NCI-H2029 treated with DMSO at 0.1 percent for 48 hours (cell line): ENCODE measurements at places on chromosomes 11 and 22.

GRCh38 chr11:45856044-45856468, 8.8 kb downstream of the CRY2 start:
- DNase-seq, result no peak

DNA sequence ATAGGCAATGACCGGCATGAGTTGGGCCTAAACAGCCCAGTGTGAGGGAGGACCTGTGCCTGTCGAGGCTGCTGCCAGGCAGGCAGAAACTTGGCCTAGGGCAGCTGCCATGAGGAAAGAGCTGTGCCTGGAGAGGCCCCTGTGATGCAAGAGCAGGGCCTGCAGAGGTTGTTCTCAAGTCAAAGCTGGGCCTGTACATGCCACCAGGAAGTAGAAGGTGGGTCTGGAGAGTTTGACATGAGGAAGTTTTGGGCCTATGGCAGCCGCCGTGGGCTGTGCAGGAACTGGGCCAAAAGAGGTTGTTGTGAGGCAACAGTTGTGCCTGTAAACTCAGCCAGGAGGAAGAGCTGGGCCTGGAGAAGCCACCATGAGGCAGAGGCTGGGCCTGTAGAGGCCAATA, 43.2 kb downstream of the OR4C45 start:
- no peak for DNase-seq

DNA sequence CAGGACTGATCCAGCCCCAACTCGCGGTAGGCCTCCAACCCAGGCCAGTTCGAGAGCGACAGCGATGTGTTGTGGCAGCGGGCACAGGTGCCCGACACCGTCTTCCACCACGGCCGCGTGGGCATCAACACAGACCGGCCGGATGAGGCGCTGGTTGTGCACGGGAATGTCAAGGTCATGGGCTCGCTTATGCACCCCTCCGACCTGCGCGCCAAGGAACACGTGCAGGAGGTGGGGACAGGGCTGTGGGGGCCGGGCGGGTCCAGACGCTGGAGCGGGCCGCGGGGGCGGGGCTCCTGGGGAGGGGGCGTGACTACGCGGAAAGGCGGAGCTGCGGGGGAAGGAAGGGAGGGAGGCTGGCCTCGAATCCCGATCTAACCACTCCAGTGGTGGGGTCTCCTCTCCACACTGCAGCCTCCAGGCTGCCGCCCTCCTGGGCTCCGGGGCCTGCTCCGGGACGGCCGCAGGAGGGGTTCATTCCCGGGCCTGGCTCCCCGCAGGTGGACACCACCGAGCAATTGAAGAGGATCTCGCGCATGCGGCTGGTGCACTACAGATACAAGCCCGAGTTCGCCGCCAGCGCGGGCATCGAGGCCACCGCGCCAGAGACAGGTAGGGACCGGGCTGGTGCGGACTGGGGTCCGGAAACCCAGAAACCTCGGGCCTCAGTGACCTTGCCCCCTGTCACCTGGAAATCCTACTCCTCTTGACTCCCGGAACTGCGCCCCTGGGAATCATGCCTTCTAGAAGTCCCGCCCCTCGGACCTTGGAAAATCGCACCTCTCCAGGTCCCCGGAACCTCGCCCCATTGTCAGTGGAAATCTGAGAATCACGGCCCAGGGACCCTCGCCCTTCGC, 14.9 kb downstream of the TMEM258 start:
- DNase-seq, result no peak

DNA sequence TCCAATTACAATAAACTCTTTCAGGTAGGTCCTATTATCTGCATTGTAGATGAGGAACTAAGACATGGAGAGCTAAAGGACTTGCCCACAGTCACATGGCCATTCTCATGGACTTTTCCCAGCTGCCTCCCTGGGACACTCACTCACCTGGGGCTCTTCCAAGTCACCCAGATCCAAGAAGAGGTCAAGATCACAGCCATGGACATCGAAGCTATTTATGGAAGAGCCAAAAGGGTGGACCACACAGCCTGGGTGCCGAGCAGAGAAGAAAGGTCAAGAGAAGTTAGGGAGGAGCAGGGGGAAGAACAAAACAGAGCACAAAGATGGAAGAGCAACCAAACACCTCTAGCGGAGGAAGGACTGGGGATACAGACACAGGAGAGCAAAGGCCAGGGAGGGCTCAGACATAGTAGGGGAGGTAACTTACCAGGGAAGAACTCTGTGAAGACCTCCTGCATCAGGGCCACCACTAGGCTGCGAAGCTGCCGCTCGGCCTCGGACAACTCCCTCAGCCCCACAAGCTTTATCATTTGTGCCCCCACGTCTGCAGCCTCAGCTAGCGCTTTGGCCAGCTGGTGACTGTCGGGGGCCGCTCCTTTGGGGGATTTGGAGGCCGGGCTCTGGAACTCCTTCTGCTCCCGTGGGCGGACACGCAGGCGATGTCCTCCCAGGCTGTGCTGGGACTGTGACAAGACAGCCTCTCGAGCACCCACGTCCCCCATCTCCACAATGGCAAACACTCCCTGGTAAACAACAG, 7.4 kb upstream of the EEF1G start:
- no peak for DNase-seq

DNA sequence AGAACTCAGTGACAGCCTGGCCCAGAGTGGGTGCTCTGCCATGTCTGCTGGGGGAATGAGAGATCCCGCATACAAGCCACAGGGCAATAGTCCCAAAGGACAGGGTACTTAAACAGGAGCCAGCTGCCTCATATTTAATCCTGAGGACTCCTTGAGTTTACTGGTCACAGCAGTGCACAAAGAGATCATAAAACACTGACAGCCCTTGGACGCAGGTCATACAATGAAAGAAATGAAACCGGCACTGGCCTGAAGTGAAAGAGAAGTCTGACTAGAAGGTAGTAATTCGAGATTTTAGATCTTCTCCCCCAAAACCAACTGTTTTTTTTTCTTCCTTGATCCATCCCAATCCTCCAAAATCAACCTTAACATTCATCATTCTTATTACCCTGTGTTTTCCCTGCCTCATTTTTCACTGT, 299.8 kb upstream of the SYN3 start:
- no peak for DNase-seq

DNA sequence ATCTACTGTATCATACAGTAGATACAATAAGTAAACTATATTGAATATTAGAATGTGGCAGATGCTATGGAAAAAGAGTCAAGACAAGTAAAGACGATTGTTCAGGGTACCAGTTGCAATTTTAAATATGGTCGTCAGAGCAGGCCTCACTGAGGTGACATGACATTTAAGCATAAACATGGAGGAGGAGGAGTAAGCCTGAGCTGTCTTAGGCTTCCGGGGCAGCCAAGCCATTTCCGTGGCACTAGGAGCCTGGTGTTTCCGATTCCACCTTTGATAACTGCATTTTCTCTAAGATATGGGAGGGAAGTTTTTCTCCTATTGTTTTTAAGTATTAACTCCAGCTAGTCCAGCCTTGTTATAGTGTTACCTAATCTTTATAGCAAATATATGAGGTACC, 14.5 kb downstream of the PIK3IP1 start:
- no peak for DNase-seq

DNA sequence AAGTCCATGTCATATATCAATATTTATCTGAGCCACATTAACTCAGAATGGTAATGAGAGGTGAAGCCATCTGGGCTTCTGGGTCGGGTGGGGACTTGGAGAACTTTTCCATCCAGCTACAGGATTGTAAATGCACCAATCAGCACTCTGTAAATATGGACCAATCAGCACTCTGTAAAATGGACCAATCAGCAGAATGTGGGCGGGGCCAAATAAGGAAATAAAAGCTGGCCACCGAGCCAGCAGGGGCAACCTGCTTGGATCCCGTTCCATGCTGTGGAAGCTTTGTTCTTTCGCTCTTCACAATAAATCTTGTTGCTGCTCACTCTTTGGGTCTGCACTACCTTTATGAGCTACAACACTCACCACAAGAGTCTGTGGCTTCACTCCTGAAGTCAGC, 253.4 kb downstream of the JRKL start:
- DNase-seq, result no peak

DNA sequence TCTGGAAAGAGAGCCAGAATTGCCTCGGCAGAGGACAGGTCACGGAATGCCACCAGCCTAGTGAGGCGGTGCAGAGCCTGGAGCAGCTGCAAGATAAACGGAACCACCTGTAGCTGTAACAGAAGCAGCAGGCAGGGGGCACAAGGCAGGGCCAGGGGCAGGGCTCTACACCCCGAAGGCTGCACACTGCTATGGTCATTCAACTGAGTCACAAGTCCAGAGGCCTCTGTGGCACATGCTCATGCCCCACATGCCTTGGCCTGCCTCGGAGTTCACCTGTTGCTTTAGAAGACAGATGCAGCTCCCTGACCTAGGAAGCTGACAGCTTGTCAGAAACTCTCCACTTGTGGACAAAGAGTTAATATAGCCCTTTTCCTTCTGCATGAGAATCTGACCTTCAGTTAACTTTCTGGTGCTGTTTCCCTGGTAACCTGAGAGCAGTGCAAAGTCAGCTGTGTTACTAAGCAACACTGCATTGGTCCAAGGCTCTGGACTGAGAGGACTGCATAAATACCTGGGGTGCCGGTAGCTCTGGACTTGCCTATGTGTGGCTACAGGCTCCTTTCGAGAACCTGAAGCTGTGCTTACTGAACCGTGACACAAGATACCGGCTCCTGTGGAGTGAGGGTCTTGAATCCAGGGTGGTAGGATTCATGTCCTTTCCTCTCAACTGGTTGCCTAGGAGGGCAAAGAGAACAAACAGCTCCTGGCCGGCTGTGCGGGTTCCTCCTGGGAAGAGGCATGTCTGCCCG, 10.5 kb downstream of the COMMD9 start:
- DNase-seq, result no peak

- DNase-seq, result no peak
Observed at GRCh38 chr11:118899706-118900360, 16.1 kb downstream of the CXCR5 start.

DNA sequence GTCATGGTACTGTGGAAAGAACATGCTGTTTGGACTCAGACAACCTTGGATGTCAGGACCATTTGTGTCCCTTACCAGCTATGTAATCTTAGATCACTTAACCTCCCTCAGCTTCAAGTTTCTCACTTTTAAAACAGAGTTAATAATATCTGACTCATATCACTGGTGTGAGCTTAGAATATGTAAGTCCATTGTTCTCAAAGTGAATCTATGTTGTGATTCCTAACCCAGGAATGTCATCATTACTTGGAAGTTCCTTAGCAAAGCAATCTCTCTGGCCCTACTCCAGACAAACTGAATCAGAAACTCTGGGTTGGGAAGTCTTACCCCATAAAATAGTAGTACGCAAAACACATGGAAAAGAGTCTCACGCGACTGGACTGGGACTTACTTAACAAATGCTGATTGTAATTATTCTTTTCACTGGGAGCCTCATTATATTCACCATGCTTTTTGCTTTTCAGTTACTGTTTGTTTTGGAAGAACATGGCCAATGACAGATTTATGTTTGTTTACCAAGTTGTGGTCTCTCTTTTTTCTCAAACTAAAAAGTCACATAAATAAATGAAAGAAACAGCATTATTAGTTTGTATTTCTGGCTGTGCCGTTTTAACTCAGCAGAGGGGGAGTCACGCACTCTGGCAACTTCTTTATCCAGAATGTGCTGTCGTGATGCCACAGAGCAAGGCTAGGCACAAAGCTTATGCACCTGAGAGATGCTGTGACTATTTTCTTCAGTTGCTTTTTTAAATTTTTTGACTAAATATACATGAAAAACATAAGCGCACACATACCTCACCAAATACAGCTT, 217.7 kb upstream of the CTSC start:
- DNase-seq, result no peak
